ENCODE measurements at places on chromosomes 7 and 10.

DNA sequence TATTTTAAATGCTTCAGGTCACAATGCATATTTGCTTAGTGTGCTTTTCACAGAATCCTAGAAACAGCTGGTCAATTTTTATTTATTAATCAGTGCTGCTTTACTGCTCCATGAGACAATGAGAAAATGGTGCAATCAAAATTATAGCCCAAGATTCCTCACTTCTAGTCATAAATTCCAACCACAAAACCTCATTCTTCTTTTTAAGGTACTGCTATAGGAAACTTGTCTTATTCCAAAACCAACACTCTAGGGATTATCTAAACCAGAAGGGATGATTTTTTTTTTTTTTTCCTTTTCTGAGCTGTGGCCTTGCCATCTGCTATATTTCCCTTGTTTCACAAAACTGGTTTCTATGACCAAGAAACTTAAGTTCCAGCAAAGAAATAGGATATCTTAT lies 64.0 kb upstream of the SEMA3A start:
- DNase-seq: no peak

DNA sequence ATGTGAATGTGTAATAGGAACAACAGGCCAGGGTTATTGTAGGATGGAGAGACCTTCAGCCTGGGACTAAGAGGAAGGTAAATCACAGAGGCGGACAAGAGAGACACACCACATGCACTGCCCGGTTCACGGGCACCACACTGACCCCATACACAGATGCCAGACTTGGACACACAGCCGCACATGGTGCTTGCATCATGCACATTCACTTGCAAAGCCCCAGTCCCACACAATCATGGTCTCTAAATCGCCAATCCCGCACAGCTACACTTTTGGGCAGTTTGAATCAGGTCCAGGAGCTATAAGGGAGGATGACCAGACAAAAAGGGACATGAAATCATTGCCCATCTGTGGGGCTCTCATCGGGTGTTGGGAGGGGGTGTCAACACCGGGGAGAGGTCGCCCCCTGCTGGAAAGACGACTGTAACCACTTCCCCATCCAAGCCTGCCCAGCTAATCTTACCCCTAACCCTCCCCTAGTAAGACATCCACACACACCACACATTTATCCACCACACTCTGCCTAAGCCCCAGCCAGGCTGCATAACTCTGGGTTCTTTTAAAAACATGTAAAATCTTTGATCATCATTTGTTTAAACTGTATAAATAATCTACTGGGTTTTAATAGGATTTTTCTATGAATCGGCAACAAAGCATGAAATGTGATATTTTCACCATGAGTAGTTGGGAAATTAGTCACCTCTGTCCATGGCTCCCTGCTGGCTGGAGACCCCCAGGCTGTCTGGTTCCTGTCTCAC lies 40.5 kb upstream of the SLF2 start:
- DNase-seq: peak; percentile 9

- no peak for DNase-seq
Observed at GRCh38 chr10:7033031-7033430, 377.8 kb downstream of the SFMBT2 start.

GRCh38 chr7:103123529-103123928 lies 25.4 kb downstream of the NAPEPLD start:
- DNase-seq: no peak

- no peak for DNase-seq
Observed at GRCh38 chr7:155969192-155969929, 157.1 kb upstream of the SHH start.

DNA sequence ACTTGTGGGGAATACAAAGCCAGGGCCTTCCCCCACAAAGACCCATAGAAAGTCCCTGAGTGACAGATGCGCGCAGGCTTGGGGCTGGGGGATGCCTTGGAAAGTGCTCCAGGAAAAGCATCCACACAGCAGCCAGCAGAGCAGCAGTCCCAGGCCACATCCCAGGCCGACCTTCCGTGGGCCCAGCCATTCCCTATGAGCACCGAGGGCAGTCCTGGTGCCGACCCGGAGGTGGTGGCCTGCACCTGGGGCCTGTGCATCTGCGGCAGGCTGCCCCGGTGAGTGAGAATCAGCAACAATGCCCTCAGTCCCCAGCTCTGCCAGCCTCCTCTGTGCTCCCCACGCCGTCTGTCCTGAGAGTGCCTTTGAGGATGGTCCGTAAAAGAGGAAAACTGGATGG lies 26.4 kb downstream of the ASB13 start:
- no peak for DNase-seq
